ENCODE measurements at places on chromosomes 4 and X.

- no peak for DNase-seq
These were observed 162.7 kb upstream of the MBNL3 start for GRCh38 chrX:132651421-132652086.

DNA sequence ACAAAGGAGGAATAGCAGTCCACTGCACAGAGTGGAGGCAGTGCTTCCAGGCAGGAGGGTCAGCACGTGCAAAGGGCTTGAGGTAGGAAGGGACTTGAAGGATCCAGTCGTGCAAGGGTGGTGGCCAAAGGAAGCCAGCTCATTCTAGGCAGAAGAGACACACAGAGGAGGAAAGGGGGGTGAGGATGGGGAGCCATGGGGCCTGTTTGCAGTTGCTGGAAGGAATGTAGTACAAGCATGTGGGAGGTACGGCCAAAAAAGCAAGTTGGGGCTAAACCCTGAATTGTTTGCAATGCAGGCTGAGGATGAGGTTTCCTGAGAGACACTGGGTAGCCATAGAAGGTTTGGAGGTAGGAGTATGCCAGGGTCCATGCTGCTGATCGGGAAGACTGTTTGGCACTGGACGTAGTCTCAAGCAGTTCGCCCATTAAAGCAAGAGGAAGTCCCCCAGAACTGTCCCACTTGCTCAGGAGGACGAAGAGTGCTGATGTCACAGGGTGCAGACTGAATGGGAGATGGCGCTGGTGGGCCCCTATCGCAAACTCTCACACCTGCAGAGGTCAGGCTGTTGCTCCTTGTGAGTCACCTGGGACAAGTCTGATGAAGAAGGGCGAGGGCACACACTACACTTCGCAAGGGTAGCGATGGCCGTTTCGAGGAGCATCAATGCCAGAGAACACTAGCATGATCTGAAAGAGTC is 9.1 kb upstream of the MAN2B2 start:
- DNase-seq: no peak

DNA sequence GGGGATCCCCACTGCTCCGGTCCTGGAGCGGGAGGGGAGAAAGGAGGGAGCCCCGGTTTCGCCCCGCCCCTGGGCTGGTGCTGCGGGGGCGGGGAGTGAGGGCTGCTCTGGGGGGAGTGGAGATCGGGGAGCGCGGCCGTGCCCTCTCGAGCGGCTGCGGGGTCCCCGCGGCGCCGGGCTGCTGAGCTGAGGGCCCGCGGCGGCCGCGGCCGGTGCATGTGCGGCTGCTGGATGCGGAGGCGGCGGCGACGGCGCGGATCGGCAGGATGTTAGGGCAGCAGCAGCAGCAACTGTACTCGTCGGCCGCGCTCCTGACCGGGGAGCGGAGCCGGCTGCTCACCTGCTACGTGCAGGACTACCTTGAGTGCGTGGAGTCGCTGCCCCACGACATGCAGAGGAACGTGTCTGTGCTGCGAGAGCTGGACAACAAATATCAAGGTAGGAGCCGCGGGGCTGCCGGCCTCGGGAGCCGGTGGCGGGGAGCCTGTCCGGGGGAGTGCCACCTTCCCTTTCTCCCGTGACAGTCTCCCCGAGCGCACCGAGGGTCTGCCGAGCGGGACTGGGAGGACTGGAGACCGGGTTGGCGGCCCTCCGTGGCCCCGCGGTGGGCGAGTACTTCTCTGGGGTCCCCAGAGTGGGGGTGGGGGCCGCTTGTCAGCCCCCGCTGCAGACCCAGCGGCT is at the start of gene ING2:
ING2 (plus strand) TSS at position 129 of the 681 bp plus-strand sequence; CDS start at position 267, 138 bp downstream.
- peak; percentile 78 for DNase-seq

DNA sequence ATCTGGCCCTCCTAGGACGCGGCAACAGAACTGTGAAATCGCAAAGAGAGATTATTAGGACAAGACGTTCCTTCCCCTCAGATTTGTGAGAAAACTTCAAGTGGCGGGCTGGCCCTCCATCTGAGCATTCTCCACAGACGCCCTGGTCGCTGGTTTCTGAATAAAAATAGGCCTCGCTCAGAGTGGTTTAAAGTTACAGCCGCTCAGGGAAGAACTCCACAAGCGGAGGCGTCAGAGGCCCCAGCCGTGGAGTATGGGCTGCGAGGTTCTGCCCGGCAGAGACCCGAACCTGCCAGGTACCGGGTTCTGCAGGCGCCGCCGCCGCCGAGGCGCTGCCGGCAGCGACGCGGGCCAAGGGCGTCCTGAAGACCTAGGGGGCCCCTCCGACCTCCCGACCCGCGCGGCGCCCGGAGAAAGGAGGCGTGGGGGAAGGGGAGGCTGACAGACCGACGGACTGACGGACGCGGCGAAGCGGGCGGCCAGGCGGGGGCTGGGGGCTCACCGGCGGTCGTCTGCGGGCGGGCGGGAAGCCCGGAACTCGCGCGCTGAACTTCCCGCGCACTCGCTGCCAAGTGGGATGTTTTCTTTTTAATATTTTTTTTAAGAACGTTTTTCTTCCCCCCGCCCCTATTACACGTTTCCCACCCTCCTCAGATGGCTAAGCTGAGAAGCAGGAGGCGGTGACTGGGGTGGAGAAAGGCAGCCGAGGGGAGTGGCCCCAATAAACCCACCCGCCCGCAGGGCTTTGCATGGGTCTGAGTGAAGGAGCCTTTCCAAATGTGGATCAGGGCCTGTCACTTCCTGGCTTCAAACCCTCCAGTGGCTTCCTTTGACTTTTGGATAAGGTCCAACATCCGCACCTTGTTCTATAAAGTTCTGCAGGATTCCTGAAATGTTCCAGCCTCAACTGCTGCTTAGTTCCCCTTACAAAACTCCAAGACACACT is at the start of gene PABPC4L:
PABPC4L (minus strand) TSS at position 574 of the 946 bp plus-strand sequence. CDS start 770 bp downstream, outside the sequence.
- no peak for DNase-seq

- DNase-seq: no peak
These were observed 128.1 kb upstream of the STK26 start for GRCh38 chrX:131894995-131895394.
